Stimulated activated CD4-positive, alpha-beta T cell treated with anti-CD3 and anti-CD28 coated beads, TNF-alpha, amount 100 ng/mL, for 24 hours (primary cell): ENCODE measurements at places on chromosomes 4 and X.

- DNase-seq, result no peak
Measured at GRCh38 chrX:39145859-39146258, 344.6 kb downstream of the MID1IP1 start.

GRCh38 chrX:43530837-43531236 lies 125.3 kb upstream of the MAOA start:
- no peak for DNase-seq

DNA sequence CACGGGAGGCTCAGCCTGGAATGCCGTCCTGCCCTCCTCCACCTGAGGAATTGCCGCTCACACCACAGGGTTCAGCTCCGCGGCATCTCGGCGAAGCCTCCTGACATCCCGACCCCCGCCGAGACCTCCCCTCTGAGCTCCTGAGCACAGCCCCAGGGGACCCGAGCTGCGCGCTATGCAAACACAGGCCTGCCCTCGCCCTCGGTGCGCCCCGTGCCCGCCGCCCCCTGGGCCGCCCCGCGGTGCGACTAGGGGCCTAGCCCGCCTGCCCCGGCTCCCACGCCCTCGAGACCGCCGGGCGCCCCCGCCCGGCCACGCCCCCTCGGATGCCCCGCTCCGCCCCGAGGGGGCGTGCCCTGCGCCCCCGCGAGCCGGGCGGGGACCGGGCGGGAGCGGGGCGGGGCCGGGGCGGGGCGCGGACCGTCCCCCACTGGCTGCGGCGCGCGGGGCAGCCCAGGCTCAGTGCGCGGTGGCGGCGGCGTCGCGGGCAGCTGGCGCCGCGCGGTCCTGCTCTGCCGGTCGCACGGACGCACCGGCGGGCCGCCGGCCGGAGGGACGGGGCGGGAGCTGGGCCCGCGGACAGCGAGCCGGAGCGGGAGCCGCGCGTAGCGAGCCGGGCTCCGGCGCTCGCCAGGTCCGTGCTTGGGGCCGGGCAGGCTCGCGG lies at the start of gene FGFR3:
Gene FGFR3 (plus strand): TSS at position 462 of the 664 bp plus-strand sequence. CDS start 642 bp downstream, outside the sequence.
- no peak for DNase-seq

DNA sequence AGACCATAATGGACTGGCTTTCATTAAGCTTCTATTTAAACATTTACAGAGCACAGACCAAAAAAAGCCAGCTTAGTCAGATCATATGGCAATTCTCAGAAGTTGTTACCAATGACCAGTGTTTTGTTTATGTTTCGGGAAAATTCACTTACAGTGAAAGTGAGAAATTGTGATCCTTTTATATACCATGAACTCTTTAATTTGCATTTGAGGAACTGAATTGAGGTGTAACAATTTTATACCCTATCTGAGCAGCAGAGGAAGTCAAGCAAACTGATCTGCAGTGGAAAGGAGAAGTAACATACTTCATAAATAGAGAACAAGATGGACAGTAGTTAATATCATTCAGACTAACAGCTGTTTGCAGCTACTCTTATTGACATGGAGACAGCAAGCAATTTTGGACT lies 97.1 kb downstream of the TMA16 start:
- no peak for DNase-seq

DNA sequence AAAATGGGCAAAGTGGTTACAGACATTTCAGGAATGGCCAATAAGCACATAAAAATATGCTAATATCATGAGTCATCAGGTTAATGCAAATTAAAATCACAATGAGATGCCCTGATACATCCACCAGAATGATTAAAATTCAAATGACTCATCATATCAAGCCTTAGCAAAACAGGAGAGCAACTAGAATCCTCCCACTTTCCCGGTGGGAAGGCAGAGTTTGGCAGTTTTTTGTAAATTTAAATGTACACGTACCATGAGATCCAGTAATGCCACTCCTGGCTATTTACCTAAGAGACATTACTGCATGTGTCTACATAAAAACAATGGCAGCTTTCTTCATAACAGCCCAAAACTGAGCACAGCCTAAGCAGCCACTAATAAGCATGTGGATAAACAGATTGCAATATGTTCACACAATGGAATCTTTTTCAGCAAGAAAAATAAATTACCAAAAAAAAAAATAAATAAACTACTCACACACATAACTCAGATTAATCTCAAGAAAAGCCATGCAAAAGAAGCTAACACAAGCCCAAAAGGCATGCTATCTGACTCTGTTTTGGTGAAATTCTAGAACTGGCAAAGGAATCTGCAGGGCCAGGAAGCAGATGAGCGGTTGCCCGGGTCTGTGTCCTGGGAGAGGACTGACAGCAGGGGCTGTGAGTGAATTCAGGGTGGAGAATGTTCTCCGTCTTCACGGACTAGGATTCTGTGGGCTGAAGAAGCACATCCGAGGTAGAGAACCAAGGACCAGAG lies 48.8 kb downstream of the AFAP1 start:
- no peak for DNase-seq

DNA sequence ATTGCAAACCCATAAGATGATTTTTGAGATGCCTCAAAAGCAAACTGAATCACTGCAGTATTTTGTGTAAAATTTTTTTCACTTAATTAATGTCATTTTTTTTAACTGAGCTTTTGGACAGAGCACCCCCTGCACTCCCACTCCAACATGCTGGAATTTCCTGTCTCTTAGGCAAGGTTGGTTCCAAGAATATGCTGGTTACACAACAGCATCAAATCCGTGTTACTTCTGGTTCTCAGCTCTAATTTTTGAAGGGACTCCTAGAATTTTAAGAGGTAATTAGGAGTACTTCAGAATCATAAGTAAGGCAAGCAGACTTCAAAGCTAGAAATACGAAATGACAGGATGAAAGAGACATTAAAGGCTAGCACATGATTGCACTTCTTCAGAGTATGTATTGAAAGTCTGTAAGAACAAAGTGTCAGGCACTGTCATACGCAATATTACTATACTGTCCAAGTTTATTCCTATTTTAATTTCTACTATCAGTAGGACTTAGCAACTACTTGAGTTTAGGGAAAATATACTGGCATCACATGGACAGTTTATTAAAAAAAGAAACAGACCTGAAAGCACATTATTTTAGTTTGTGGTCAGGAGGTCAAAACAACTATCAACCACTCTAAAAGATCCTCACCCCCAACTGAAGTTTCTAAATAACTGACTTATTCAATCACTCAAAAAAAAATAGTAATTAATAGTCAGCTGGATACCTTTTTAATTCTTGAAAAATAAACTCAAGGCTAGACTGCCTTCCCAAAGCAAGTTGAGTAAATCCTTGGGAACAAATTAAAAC lies 1.6 kb upstream of the JCHAIN start:
- no peak for DNase-seq

GRCh38 chr4:76623217-76624045 lies 188.4 kb downstream of the SHROOM3 start:
- no peak for DNase-seq

DNA sequence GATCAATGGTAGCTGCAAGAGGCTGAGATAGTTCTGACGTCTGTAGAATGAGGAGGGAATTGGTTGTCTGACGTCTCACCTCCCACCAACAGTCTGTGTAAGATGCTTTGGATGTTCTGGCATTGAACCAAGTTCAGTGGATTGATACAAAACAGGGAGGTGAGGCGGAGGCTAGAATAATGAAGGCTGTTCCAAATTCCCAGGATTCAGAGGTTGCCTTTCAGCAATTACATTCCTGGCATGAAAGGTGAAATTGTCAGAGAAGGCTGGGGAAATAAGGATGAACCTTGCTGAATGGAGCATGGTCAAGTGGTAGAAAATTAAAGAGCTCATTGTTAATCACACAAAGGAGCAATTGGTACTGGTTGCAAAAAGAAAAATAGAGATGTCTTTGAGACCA lies 241.6 kb downstream of the FBXW7 start:
- no peak for DNase-seq

DNA sequence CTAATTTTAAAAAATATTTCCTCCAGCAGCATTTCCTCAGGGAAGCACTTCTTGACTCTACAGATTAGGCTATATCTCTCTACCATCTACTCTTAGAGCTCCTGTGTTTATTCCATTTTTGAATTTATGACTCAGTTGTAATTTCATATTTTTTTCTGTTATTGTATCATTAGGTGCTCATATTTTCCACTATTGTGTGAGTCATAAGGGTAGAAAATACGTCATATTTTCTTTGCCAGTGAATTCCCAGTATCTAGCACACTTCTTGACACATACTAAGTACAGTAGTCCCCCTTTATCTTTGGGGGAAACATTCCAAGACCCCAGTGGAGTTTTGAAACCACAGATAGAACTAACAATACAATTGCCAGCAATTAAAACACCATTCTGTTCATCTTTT lies 431.2 kb downstream of the GASK1B start:
- DNase-seq, result no peak

DNA sequence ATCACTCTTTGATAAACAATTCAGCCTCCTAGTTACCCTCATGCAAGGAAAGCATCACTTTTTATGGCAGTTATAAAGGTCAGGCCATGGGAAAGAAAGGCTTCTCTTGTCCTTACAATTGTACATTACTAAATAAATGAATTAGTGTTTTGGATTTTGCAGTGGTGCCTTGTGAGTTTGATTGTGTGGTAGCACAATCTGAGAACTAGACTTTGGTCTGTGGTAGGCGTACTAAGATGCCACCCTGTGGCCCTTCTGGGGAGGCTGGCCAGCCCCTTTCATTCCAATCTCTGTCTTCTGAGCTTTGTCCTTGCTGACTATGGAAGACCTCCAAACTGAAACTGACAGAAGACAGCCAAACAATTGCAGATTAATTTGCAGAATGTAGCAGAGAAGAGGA lies 14.6 kb upstream of the HNRNPD start:
- DNase-seq, result no peak

- DNase-seq, result no peak
Measured at GRCh38 chr4:3190549-3190948, 58.4 kb upstream of the MSANTD1 start.

DNA sequence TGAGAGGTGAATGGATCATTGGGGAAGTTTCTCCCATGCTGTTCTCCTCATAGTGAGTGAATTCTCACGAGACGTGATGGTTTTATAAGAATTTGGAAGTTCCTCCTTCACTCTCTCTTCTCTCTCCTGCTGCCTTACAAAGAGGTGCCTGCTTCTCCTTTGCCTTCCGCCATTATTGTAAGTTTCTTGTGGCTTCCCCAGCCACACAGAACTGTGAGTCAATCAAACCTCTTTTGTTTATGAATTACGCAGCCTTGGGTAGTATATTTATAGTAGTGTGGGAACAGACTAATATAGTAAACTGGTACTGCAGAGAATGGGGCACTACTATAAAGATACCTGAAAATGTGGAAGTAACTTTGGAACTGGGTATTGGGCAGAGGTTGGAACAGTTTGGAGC lies 7.8 kb upstream of the CTAG2 start:
- DNase-seq, result no peak

DNA sequence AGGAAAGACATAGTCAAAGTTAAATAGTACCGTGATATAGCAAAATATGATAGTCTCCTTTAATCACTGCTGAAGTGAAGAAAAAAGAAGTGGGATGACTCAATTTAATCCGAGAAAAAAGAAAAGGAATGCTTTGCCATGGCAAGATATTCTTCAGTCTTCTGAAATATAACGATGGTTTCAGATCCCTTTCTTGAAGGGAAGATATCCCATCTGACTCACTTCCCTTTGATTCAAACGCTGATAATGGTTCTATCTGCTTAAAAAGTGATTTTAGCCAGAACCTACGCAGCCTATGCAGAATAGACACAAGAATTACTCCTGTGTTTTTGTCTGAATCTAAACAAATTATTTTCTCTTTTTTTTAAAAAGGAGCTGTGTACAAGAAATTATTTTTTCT lies 68.1 kb upstream of the FTHL17 start:
- no peak for DNase-seq

- DNase-seq, result no peak
Measured at GRCh38 chr4:181592221-181592745, 650.9 kb upstream of the TENM3 start.

- peak; percentile 17 for DNase-seq
Measured at GRCh38 chrX:39652336-39652735, 445.4 kb downstream of the BCOR start.

DNA sequence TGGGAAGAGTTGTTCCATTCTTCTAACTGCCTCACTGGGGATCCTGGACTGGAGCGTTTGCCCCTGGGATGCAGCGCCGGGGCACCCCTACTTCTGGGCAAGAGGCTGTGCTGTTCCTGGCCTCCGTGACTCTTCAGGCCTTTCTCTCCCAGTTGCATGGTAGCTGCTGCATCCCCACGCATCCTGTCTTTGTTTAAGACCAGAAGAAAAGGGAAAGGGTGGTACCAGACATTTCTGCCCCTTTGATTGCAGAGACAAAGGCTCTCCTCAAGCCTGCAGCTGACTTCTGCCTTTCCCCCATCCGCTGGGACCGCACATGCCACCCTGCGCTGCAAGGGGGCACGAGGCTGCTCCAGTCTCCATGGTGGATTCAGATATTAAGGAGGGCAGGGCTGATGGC lies 70.4 kb downstream of the SHROOM2 start:
- no peak for DNase-seq

DNA sequence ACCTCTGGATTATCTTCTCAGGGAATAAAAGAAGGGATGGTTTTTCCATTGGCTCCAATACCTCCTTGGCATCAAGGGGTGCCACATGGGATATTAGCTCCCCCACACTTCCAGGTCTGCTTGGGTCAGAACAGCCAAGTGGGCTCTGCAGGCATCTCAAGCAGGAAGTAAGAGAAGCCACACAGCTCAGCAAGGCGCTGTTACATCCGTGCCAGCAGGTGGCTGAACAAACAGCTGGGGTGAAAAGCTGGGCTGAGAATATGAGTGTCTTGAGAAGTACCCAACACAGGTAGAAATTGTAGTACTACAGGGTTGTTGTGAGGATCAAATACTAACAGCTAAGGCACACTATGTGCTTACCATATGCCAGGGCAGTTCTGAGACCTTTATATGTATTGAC lies 76.7 kb upstream of the TMEM150C start:
- no peak for DNase-seq

- no peak for DNase-seq
Measured at GRCh38 chrX:95678679-95679078, 1006.0 kb upstream of the DIAPH2 start.

- no peak for DNase-seq
Measured at GRCh38 chr4:120725639-120726580, 196.6 kb downstream of the PRDM5 start.

GRCh38 chr4:140281828-140282552 lies 91.5 kb upstream of the SCOC start:
- DNase-seq, result no peak

DNA sequence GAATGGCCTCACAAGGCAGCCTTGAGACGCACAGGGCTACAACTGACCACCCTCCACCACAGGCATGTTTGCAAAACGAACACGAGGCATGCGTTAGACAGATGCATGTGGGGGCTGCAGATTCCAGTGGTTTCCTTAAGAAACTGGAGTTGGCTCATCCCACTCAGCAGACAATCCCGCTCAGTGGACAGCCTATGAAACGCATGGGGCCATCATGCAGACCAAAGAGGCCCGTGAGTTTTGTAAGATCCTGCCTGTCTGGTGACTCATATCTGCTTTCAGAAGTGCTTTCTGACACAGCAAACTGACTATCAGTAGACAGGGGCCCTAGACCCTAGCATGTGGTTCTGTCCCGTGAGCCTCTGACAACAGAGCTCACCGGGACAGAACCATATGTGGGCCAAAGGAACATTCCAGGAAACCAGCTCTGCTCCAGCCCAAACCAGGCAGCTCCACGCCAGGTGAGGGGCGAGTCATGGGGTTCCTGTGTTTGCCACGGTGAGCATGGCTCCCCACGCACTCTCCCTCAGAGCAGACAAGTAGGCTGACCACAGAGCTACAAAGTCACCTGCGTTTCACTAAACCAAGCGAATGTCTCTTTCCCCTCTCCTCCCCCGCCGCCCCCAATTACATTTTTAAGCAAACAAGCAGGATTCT lies 74.4 kb downstream of the MTMR1 start:
- DNase-seq, result peak; percentile 13
